NCI-H1694 treated with DMSO at 0.1 percent for 48 hours (cell line): ENCODE measurements at places on chromosomes 1 and 21.
A peak's percentile ranks its signal among the peaks of the same experiment; 100 is the strongest.

- DNase-seq = peak; percentile 94
Measured at GRCh38 chr1:20348326-20348915, 57.7 kb downstream of the VWA5B1 start.

- DNase-seq = no peak
Measured at GRCh38 chr1:204925701-204926100, 55.0 kb downstream of the NFASC start.

GRCh38 chr1:228898582-228898992, 163.3 kb downstream of the RHOU start:
- no peak for DNase-seq

- DNase-seq = no peak
Measured at GRCh38 chr1:211642870-211643269, 32.6 kb downstream of the NEK2 start.

- no peak for DNase-seq
Measured at GRCh38 chr1:63116016-63116415, 206.4 kb upstream of the FOXD3 start.

- DNase-seq = no peak
Measured at GRCh38 chr21:45974073-45975019, 7.2 kb upstream of the COL6A1 start.

- no peak for DNase-seq
Measured at GRCh38 chr1:221117548-221117951, 238.3 kb downstream of the HLX start.

DNA sequence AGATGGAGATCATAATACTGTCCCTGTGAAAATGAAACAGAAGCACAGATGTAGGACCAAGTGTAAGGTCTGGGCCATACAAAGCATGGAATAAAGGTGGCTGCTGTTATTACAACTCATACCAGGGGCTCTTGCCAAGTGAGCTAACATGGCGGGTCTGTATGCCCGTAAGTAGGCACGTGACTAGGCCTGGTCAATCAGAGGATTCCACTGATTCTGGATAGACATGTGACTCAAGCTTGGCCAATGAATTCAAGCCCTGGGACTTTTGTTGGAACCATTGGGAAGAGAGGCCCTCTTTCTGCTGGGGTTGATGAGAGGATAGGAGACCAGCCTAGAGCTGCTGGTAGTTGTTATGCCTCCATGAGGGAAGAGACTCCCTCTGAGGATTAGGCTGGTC, 47.8 kb upstream of the WNT4 start:
- DNase-seq = no peak

GRCh38 chr1:20474996-20475395, 11.0 kb downstream of the CAMK2N1 start:
- DNase-seq = no peak

- no peak for DNase-seq
Measured at GRCh38 chr1:211591980-211592493, 13.1 kb upstream of the SLC30A1 start.
